Inflammatory macrophage treated with lipopolysaccharide for 4 hours (primary cell): ENCODE measurements at places on chromosomes 16 and 17.

DNA sequence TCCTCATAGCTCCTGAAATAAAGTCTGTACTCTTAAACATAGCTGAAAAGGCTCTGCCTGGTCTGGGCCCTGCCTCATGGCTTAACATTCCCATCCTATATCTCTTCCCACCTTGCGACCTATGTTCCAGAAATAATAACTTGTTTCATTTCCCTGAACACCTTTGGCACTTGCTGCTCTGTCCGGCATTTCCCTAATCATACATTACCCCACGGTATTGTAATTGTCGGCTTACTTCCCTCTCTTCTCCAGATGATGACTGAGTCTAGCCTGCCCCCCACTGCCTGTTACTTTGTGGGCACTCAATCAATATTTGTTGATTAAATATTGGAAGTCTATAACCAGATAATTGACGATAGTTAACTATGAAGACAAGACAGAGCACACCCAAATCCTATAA lies 23.3 kb upstream of the SUPT4H1 start:
- peak; percentile 52 for DNase-seq

DNA sequence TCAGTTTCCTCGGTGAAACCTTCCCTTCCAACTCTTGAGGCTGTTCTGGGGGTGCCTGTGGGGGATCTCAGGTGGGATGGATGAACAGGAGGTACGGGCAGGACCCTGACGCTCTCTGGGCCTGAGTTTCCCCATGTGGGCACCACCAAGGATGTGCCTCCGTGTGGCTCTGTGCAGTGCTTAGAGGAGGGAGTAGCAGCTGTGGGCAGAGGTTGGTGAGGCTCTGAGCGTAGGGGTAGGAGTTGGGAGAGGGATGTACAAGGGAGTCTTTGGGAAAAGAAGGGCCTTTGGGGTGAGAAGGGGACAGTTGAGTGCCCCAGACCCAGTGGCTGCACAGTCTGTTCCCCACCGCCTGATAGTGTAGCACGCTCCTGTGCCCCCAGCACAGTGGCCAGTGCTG lies 59.1 kb downstream of the SNX20 start:
- no peak for DNase-seq

DNA sequence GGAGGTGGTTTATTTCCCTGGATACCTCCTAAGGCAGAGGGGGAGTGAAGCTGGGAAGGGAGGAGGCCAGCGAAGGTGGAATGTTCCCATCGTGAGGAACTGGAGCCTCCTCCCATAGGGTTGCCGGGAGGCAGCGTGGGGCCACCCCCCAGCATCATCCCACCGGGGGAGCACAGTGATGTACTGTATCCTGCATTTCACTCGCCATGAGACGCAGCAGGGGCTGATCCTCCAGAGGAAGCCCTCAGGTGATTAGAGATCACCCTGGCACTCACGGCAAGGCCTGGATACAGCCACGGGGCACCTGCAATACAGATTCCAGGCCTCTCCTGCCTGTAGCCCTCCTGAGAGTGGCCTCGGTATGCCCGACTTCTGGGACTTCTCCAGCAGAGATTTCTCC lies 25.5 kb upstream of the BEAN1 start:
- DNase-seq = no peak

GRCh38 chr17:44536090-44536953 lies 21.0 kb upstream of the FZD2 start:
- peak; percentile 54 for DNase-seq

GRCh38 chr17:57035971-57036481 lies 49.0 kb upstream of the AKAP1 start:
- no peak for DNase-seq

DNA sequence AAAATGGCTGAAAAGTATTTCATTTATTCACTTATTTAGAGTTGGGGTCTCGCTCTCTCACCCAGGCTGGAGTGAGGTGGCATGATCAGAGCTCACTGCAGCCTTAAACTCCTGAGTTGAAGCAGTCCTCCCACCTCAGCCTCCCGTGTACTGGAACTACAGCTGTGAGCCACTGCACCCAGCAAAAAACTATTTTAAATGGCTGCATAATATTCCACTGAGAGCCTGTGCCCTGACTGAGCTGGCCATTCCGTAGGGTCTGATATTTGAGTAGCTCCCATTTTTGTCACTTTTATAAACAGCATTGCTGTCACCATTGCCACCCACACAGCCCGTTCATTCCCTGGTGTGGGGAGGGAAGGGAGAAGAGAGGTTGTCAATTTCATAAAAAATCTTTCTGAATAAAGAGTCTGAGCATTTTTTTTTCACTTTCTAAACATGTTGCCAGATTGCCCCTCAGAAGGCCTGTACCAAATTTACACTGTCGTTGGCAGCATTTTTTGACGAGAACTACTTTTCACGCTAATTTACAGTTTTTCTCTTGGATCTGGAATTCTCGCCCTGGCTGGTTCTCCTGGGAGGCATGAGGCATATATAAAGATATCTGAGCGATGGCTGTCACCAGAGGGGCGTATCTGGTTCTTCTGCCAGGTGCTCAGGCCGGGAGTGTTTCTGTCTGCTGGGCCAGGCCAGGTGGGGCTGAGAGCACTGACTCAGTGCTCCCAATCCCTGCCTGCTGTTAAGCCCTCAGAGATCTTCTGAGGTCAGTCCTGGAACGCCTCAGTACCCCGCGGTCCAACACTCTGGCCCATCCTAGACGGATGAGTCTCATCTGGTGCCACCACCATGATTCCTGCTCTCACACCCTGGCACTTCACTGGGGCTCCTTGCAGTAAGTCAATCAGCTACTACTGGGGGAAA lies 7.2 kb upstream of the KIFC3 start:
- DNase-seq = peak; percentile 61

- DNase-seq = no peak
Measured at GRCh38 chr17:29022074-29022473, 16.2 kb upstream of the SEZ6 start.

- DNase-seq = no peak
Measured at GRCh38 chr17:9334536-9335446, 240.8 kb downstream of the STX8 start.

DNA sequence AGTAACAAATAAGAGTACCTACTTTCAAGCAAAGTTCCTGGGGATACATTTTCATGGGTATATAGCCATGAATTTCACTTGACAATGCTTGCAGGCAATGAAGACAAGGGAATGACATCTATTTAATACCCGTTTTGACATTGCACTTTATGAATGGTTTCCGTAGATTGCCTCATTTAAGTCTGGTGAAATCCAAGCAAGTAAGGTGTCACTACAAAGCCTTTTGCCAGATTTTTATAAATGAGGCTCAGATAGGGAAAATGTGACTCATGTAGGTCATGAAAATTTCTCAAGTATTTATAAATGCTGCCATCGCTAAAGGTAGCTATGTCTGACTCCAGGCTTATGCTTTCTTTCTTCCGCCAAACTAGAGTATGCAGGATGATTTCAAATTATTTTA lies 644.3 kb downstream of the CDH8 start:
- no peak for DNase-seq

DNA sequence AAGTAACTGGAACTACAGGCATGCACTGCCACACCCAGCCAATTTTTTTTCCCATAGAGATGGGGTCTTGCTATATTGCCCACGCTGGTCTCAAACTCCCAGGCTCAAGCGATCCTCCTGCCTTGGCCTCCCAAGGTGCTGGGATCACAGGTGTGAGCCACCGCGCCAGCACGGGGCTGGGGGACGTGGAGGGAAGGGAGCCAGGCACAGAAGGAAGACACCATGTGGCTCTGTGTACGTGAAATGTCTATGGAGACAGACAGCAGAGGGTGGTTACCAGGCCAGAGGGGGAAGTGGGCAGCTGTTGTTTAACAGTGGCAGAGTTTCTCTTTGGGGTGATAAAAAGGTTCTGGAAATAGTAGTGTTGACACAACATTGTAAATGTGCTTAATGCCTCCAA lies 4.6 kb upstream of the PIEZO1 start:
- DNase-seq = peak; percentile 78

DNA sequence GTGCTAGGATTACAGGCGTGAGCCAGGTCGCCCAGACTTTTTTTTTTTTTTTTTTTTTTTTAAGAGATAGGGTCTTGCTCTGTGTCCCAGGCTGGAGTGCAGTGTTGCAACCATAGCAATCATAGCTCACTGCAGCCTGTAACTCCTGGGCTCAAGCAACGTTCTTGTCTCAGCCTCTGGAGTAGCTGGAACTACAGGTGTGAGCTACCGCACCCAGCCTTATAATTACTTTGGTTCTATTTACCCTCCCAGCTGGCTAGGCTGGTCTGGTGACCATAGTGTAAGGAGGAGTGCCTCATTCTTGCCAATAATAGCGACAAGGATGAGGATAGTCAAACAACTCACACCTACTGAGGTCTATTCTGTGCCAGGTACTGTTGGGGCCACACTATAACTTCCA lies 39.6 kb upstream of the USP7 start:
- DNase-seq = no peak

- DNase-seq = no peak
Measured at GRCh38 chr16:52469775-52470174, 77.2 kb downstream of the TOX3 start.

GRCh38 chr17:27381007-27381501 lies 75.2 kb upstream of the KSR1 start:
- DNase-seq = peak; percentile 84

DNA sequence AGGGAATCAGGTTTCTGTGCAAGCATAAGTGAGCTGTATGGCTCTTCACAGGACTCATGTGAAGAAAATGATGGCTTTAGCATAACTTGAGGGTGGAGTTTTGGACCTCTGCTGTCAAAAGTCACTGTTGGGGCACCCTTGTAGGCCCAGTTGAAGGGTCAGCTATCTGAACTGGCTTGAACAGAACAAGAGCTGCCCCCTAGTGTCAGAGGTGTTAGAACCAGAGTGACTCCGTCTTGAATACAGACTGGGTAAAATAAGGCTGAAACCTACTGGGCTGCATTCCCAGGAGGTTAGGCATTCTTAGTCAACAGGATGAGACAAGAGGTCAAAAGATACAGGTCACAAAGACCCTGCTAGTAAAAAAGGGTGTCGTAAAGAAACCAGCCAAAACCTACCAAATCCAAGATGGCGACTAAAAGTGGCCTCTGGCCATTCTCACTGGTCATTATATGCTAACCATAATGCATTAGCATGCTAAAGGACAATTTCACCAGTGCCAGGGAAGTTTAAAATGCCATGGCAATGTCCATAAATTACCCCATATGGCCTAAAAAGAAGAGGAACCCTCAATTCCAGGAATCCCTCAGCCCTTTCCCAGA lies 484.0 kb upstream of the ERCC4 start:
- DNase-seq = no peak

GRCh38 chr17:2235792-2236366 lies 67.7 kb downstream of the SMG6 start:
- no peak for DNase-seq

DNA sequence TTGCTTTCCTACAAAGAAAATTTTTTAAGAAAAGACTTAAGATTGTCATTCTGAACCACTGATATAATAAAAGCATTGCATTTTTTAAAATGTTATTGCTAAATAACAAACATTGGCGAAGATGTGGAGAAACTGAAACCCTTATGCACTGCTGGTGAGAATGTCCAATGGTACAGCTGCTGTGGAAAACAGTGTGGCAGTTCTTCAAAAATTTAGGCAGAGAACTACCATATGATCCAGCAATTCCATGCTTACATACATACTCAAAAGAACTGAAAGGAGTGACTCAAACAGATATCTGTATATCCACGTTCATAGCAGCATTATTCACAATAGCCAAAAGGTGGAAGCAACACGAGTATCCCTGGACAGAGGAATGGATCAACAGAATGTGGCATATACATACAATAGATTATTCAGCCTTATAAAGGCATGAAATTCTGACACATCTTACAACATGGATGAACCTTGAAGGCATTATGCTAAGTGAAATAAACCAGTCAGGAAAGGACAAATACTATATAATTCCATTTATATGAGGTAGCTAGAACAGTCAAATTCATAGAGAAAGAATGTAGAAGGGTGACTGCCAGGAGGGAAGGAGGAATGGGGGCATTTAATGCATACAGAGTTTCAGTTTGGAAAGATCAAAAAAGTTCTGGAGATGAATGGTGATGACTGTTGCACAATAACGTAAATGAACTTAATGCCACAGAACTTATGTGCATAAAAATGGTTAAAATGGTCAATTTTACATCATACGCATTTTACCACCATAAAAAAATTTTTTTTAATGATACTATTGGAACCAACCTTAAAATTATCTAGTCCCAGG lies 92.1 kb downstream of the CACNG1 start:
- DNase-seq = no peak

DNA sequence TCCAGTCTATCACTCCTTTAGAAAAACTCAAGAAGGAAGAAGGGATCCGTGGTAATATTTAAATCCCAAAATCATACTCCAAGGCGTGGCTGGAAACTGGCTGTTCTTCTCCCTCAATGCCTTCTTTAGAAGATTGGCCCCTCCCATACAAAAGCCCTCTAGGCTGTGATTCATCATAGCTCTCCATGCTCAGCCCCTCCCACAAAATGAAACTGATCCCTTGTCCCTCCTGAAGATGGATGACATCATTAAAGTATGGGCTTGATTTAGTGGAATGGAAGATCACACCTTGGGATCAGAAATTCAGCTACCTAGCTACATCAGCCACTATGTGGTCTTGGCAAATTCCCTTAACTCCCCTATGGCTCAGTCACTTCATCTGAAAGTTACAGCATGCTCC lies 4.1 kb downstream of the GRIN2A start:
- DNase-seq = no peak

DNA sequence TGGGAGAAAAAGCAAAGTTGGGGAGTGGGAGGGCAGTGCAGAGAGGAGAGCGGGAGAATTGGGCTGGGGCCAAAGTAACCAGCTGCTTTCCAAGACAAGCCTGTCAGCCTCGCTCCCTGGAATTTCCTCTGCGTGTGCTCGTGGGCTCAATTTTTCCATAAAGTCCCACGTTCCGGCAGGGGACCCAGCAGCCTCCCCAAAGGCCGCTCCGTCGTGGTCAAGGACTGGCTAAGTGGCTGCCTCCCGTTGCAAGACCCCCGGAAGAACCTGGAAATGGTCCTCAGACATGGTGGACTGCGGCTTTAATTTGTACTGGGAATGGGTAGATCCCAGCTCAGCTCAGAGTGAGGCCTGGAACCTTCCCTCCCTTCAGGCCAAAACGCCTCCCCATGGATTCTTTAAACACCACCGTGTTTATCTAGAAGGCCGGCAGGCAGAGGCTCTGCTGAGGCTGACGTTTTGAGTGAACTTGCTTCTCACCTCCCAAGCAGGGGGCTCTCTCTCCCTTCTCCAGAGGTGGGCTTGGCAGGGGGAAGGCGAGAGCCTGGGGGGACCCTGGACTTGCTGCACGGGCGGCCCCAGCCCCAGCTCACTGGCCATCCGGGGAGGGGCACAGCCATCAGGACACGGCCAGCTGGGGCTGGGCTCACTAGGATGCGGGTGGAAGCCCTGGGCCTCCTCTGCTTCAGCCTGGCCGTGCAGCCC lies 190.0 kb downstream of the C16orf95 start:
- DNase-seq = no peak

DNA sequence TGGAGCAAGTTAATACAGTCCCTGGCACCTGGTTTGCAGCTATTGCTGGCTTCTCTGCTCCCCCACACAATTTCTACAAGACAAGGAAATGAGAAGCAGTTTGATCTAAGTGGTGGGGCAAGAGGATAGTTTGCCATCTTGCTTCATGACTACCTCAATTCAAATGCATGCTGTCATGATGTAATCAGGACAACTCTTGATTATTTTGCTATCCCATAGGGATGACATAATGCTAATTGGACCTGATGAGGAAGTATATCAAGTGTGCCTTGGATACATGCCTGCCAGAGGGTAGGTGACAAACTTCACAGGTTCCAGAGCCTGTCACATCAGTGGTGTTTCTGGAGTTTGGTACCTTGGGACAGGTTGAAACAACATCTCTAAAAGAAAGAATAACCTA lies 40.9 kb downstream of the SLFN5 start:
- DNase-seq = peak; percentile 31

GRCh38 chr16:57711993-57712392 lies 17.4 kb downstream of the DRC7 start:
- no peak for DNase-seq
